ENCODE measurements at places on chromosomes 1 and 21. TPM values are rescaled to one million over a fixed set of nuclear protein-coding genes. Genes with fewer than 3 reads are reported as not detected.

Gene OR2AK2
- total RNA-seq = not detected

Gene KLHDC7A
- total RNA-seq = not detected

Gene COL16A1
- total RNA-seq = 34.2 TPM

Gene SHCBP1L
- total RNA-seq = not detected

Gene DIRAS3
- total RNA-seq = 8.6 TPM

Gene HES3
- not detected for total RNA-seq

Gene IQGAP3
- total RNA-seq = 13.6 TPM

Gene PTAFR
- under 0.01 TPM for total RNA-seq

Gene CLEC20A
- total RNA-seq = not detected

Gene TAF13
- 81.4 TPM for total RNA-seq

Gene ELAVL4
- total RNA-seq = not detected

Gene KISS1
- total RNA-seq = 11.7 TPM

Gene CD5L
- total RNA-seq = not detected

Gene NCF2
- 2.8 TPM for total RNA-seq

Gene CSMD2
- total RNA-seq = 0.28 TPM

Gene ORC1
- total RNA-seq = 9.7 TPM

Gene TDRD10
- not detected for total RNA-seq

Gene RAB25
- not detected for total RNA-seq

Gene SELENBP1
- total RNA-seq = 21.1 TPM

Gene TTC39A
- total RNA-seq = 0.72 TPM

Gene CD48
- not detected for total RNA-seq

Gene UBE2U
- not detected for total RNA-seq

Gene GADD45A
- 16.7 TPM for total RNA-seq

Gene LEMD1
- total RNA-seq = not detected

Gene LCE2A
- not detected for total RNA-seq

Gene PTPRU
- total RNA-seq = 7.0 TPM

Data from IMR-90 (cell line).